GF-D8 (cell line): ENCODE measurements at places on chromosomes 12 and 14.

DNA sequence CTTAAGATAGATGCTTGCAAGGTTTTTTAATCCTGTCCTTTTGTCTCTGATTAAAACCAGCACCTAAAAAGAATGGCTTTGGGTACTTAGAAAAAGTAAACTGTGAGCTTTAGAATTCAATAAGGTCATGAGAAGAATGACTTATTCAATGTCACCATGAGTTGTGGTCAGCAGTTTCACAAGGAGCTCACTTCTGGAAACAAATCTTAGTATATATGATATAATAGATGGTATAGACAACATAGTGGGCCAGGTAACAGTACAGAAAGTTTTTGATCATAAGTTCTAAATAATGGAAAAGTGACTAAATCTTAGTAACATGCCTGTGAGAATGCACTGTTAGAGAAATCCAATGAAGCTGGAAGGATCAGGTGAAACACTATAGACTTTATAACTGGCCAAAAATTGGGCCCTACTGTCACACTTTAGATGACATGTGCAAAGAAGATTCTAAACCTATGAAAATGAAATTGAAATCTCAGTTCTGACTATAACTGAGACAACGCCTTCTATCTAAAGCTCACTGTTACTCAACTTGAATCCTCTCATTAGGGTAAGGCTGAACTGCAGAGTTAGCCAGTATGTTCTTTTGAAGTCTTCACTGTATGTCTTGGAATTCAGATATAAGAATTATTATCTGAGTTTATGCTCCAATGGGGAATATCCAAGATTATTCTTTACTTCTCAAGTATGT lies 42.4 kb upstream of the RAD51AP1 start:
- DNase-seq, result no peak

DNA sequence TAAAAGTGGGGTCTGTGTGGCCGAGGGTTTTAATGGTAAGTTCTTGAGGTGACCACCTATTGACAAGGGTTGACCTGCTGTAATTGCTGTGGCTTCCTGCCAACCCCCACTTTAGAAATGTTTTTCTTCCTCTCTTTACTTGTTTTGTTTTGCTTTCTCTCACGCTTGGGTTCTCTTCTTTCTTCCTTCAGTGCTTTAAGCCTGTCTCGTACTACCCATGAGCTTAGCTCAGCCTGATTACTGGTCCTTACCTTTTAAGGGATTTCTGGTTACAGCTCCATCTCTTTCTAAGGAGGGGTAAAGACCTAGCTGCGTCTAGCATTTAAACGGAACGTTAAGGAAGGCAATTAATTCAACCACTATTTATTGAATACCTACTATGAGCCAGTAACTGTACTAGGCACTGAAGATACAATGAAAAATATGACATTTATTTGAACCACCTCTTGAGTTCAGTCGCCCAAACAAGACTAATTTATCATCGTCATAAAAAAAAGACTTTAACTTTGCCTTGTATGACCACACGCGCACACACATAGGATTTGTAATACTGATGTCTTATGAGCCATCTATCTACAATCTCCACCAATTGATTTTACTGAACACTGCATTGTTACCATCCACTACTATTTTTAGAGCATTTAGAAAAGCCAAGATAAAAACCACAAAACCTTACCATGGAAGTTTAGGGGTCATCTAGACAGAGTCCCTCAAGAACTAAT lies 888 bp upstream of the PPP1R12A start:
- peak; percentile 12 for DNase-seq

DNA sequence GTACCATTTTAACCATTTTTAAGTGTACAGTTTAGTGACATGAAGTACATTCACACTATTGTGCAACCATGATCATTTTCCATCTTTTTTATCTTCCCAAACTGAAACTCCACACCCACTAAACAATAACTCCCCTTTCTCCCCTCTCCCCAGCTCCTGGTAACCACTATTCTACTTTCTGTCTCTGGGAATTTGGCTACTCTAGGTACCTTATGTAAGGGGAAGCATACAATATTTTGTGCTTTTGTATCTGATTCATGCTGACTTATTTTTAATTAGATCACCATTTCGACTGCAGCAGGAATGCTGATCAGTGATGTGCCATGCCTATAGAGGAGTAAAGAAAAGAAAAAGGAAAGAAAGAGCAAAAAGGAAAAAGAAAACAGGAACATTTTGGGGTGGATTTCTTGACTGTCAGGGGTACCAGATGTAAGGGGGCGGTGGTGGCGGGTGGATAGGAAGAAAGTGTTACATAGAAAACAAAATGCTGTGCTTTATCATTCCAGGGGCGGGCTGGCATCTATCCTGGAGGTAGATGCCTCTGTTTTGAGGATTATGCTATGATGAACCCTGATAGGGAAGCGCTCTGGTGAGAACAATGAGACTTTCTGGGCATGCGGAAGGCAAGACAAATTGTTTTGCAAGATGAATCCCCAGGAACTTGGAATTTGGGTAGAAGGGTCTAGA lies 45.2 kb upstream of the CTDSP2 start:
- no peak for DNase-seq

- no peak for DNase-seq
These were observed 179.9 kb downstream of the ADCK1 start for GRCh38 chr14:77979666-77980351.

DNA sequence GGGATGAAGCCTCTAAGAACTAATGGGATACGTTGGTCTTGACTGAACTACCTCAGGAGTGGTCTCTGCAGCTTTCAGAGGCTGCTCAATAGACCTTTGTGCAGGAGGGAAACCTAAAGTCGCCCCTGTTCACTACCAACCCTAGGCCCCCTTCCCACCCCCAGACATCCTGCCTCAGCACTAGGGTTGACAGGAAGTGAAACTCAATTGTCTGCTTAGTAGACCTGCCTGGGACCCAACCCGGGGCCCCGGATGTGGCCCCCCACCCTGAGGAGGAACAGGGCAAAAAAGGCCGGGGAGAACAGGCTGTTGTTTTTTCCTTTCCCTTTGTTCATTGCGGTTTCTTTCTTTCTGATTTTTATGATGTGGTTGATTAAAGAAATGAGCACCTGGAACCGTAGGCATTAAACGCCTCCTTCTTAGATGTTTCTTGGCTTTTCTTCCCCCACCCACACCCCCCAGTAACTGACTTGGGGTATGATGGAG lies 1.6 kb upstream of the DGKA start:
- DNase-seq, result peak; percentile 42

DNA sequence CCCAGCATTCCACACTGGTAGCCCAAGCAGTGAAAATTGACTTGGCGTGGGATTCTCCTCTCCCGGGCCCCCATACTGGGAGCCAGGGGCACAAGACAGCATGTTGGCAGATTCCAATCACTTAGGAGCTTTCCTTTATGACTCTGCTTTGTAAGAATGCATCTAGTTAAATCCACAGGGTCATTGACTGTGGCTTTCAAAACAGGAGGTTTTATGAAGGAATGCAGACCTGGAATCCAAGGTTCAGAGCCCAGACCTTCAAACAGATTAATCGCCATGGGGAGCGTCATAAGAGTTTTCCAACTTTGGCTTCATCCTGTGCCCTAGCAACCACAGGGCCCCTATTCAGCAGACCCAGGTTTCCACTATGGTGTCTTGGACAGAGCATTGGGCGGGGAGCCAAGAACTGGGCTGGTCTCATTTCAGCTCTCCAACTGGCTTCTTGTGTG lies 76.4 kb upstream of the RMST start:
- DNase-seq, result no peak

- DNase-seq, result no peak
These were observed 12.9 kb downstream of the BCL2L14 start for GRCh38 chr12:12083688-12084087.
